ENCODE measurements at places on chromosomes 16 and 17. TPM values are rescaled to one million over a fixed set of nuclear protein-coding genes. Genes with fewer than 3 reads are reported as not detected.

DNA sequence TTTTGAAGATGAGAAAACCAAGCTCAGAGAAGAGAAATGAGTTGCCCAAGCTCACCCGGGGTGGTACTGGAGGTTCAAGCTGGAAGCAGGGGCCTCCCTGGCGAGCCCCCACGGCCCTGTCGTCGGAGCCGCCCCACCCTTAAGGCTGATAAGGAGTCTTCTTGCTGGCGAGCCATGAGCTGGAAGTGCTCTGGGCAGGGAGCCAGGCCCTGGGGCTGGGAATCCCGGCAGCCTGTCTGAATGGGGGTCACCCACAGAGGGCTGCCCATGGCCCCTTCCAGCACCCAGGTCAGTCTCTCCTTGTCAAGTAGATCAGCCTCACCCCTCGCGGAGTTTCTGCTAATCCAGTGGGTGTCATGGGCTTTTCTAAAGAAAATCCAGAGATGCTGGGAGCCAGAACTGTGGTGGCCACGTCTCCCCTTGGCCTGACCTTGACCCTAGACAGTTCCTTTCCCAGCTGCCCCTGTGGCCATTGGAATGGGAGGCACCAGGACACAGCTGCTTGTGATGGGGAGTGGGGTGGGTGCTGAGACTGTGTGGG lies 1.2 kb upstream of the P2RX1 start:
- peaks cover 41% of the 10 kb centered on the region for H3K4me1 ChIP-seq
- H3K27me3 ChIP-seq = no peaks in the 10 kb centered on the region
- H3K36me3 ChIP-seq = no peaks in the 10 kb centered on the region
- no peak overlapping the region for H3K4me3 ChIP-seq

DNA sequence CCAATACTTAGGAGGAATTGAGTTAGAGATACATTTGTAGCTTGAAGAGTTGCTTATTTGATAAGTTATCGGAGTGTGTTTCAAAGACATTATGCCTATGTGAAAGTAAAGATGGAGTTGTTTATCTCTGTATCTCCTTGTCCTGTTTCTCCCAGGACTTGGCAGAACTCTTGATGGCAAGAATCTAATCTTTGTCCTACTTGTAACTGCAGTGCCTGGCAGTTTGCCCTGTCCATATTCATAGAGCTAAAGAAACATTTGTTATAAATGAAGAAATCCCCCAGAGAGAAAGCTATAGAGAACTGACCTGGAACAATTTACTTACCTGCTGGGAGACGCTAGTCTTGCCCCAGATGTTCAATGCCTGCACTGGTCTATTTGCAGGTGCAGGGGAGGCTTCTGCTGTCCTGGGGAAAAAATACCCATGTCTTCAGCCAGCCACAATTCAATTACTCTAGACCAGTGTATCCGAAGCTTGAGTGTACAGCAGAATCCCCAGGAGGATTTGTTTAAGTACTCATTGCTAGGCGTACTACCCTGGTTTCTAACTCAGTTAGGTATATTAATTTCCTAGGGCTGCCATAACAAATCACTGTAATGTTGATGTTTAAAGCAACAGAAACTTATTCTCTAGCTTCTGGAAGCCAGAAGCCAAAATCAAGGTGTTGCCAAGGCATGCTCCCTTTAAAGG lies 410.0 kb upstream of the HSBP1 start:
- H3K4me1 ChIP-seq = no peaks in the 10 kb centered on the region
- H3K27ac ChIP-seq = no peak overlapping the region
- H3K36me3 ChIP-seq = no peaks in the 10 kb centered on the region
- no peaks in the 10 kb centered on the region for H3K27me3 ChIP-seq

GRCh38 chr17:75769536-75769935 lies 4.5 kb upstream of the GALK1 start:
- no peak overlapping the region for H3K27ac ChIP-seq
- peaks cover 2% of the 10 kb centered on the region for H3K4me1 ChIP-seq
- H3K27me3 ChIP-seq = no peaks in the 10 kb centered on the region
- DNase-seq = no peak

DNA sequence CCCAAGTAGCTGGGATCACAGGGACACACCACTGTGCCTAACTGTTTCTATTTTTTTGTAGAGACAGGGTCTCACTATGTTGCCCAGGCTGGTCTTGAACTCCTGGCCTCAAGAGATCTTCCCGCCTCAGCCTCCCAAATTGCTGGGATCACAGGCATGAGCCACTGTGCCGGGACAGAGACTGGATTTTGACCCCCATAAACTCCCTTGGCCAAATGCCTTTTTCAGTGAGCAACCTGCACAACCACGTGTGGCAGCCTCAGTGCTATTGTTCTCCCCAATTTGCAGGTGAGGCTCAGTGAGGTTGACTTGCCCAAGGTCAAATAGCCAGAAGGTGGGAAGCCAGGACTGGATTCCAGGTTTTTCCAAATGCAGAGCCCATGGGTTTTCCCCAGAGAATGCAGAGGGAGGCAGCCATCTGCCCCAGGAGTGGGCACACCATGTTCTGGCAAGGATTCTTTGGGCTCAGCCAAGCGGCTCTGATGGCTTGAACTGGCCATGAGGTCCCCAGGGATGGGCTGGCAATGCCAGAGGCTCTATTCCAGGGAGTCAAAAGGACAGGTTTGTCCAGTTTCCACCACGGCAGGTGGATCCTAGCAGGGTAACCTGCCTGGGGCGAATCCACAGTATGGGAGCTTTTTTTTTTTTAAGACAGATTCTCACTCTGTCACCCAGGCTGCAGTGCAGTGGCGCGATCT lies 1.8 kb downstream of the IL27 start:
- H3K27ac ChIP-seq = no peak overlapping the region
- DNase-seq = no peak
- H3K4me1 ChIP-seq = peaks cover 23% of the 10 kb centered on the region
- no peak overlapping the region for H3K4me3 ChIP-seq
- no peaks in the 10 kb centered on the region for H3K36me3 ChIP-seq

- H3K4me3 ChIP-seq = no peak overlapping the region
- no peak overlapping the region for H3K27ac ChIP-seq
- peaks cover 15% of the 10 kb centered on the region for H3K36me3 ChIP-seq
- H3K27me3 ChIP-seq = no peaks in the 10 kb centered on the region
- H3K4me1 ChIP-seq = peaks cover 39% of the 10 kb centered on the region
Observed at GRCh38 chr17:43171586-43172487, 823 bp downstream of the NBR1 start.

The TBC1D3I gene
- 0.38 TPM for total RNA-seq

The NPTX1 gene
- 3.4 TPM for total RNA-seq

DNA sequence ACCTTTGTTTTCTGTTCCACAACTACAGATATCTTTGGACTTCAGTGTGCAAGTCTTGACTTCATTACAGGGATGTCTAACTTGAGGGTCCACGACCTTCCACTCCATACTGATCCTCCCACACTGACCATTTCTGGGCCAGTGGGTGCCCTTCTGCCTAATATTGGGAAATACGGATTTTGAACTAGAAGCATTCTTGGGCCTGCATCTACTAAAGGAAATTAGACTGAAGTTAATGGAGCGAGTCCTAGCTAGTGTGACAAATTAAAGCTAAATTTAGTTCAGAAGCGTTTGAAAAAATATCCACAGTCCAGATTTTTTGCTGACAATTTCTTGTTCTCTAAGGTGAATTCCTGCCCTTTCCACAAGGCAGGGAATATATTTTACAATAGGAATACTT lies 9.9 kb upstream of the TMIGD1 start:
- H3K4me1 ChIP-seq = peaks cover 19% of the 10 kb centered on the region
- DNase-seq = no peak
- H3K27ac ChIP-seq = no peak overlapping the region
- H3K4me3 ChIP-seq = no peak overlapping the region
- no peaks in the 10 kb centered on the region for H3K27me3 ChIP-seq

The SREBF1 gene
- total RNA-seq = 103 TPM

The MMP2 gene
- not detected for total RNA-seq

The NOD2 gene
- total RNA-seq = 1.6 TPM

DNA sequence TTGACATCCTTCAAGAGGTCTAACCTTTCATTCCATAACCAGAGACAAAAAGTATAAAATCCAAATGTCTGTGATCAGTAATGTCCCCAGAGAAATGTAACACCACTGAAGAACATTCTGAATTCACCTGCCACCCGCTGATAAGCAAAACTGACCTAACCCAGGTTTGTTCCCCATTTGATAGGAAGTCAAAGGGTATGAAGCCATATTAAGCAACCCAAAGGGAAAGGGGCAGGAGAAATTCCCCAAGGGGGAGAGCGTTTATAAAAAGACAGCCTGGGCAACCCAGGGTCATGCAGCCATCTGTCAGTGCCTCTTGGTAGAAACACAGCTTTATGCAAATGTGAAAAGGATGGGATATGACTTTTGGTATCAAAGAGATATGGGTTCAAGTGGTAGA lies 30.7 kb upstream of the PIK3R6 start:
- peaks cover 63% of the 10 kb centered on the region for H3K36me3 ChIP-seq
- H3K4me1 ChIP-seq = peaks cover 78% of the 10 kb centered on the region
- H3K4me3 ChIP-seq = no peak overlapping the region

The RUNDC3A gene
- total RNA-seq = 0.22 TPM

Data from activated CD8-positive, alpha-beta T cell treated with anti-CD3 and anti-CD28 coated beads for 36 hours (primary cell).